Activated T-cell treated with anti-CD3 and anti-CD28 coated beads for 4 hours (primary cell): ENCODE measurements at places on chromosomes 3 and 15.

DNA sequence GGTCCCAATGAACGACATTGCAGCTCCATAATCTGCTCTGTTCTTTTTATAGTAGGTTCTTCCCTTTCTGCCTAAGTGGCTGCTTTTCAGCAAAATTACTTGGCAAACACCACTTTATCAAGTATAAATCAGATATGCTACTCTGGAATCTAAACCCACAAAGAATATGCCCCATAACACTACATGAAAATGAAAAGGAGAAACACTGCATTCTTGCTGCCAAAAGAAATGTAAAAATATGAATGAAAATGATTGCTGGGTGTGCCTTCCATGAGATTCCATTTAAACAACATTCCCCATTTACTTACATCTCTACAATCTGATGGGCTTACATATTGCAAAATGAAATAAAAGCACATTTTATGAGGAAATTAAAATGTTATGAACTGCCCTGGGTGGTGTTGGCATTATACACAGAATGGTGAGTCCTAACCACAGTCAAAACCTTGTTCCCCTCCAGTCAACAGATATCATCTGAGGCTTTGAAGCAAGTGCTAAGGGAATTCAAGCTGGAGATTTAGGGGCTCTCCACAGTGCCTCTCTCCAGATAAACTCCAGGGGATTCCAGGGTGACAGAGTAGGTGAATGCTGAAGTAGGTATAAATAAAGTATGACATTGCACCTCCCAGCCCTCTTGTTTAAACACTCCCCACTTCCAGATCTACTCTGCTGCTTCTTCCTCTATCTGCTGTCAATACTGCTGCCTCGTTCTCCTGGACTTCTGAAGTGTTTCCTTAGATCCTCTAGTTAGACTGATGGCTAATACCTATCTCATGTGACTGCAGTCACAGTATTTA, 136.5 kb downstream of the RORA start:
- DNase-seq = no peak

DNA sequence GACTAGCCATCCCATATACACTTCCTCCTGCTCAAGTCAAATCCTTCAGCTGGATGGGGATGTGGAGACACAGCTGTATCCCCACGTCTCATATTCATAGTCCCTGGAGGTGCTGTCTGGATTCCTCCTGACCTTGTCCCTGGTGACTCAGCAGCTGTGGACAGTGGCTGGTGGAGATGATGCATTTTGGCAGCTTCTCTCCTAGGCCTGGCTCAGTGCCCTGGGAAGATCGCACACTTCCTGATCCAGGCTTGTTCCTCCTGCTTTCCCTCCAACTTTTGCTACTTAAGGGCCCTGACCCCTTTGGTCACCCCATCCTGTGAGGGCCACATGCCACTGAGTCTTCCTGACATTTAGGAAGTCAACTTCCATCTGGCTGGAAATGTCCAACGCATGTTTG, 44.4 kb downstream of the ADAMTSL3 start:
- no peak for DNase-seq

DNA sequence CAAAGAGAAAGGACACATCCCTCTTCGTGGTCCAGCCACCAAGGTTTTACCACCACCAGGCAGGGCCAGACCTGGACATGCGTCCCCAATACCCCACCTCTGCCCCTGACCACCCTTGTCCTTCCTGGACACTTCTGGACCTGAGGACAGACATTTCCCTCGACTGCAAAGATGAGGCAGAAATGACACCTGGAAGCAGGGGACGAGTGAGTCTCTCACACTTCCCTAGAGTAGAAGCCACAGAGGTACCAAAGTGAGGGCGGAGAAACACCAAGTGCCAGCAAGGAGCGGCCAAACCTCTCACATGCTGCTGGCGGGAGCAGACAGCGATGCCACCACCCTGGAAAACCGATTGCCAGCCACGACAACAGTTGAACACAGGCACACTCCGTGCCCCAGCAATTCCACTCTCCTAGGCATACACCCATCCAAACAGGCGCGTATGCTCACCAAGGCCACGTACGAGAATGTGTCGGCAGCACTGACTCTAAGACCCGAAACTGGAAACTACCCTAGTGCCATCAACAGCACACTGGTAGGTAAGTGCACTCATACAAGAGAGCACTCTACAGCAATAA, 207.0 kb upstream of the NSMCE3 start:
- DNase-seq = no peak

DNA sequence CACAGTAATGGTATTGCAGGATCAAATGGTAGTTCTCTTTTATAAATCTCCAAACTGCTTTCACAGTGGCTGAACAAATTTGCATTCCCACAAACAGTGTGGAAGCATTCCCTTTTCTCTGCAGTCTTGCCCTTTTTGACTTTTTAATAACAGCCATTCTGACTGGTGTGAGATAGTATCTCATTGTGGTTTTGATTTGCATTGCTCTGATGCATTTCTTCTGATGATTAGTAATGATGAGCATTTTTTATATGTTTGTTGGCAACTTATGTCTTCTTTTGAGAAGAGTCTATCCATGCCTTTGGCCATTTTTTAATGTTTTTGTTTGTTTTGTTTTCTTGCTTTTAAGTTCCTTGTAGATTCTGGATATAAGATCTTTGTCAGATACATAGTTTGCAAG, 316.1 kb upstream of the TMCO5A start:
- DNase-seq = no peak

DNA sequence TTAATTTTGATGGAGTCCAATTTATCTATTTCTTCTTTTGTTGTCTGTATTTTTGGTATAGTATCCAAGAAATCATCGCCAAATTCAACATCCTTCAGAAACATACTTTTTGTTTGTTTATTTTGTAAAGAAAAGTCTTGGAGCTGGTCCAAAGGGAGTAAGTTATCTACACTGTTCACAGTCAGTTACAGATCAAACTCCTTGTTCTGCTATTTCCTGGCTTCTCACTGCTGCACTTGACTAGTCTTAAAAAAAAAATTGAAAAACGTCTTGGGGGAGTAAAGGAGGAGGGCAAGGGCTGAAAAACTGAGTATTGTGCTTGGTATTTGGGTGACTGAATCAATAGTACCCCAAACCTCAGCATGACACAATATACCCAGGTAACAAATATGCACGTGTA, 105.6 kb downstream of the NFKBIZ start:
- DNase-seq = no peak

DNA sequence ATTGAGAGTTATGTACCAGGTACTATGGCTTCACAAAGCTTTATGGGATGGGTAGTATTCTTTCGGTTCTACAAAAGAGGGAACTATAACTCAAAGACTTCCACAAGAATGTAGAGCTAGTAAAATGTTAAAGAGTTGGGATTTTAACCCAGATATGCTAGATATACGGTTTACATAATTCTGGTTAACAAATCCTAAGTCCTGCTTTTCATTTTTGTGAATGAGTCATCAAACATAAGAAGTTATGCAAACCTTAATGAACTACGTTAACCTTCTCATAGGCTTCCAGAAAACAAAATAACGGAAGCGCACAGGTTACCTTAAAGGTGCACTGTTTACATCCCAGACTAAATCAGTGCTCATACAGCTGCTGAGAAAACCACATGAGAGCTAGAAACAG, 1049.3 kb downstream of the MCTP2 start:
- no peak for DNase-seq

DNA sequence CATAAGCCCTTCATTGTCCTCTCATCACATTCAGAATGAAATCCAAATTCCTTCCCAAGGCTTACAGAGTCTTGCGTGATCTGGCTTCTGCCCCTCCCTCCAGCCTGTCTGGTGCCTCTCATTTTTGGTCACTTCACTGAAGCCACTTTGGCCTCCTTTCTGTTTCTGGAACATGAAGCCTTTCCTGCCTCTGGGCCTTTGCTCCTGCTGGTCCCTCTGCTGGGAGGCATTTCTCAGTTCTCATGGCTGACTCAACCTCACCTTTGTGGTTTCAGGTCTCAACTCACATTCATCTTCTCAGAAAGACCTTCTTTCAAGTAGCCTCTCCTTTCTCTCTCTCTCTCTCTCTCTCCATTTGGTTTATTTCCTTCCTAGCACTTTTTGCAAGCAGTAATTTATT, 43.9 kb upstream of the BHLHE40 start:
- DNase-seq = no peak

GRCh38 chr15:90586948-90587347, 57.2 kb downstream of the CRTC3 start:
- DNase-seq = no peak

DNA sequence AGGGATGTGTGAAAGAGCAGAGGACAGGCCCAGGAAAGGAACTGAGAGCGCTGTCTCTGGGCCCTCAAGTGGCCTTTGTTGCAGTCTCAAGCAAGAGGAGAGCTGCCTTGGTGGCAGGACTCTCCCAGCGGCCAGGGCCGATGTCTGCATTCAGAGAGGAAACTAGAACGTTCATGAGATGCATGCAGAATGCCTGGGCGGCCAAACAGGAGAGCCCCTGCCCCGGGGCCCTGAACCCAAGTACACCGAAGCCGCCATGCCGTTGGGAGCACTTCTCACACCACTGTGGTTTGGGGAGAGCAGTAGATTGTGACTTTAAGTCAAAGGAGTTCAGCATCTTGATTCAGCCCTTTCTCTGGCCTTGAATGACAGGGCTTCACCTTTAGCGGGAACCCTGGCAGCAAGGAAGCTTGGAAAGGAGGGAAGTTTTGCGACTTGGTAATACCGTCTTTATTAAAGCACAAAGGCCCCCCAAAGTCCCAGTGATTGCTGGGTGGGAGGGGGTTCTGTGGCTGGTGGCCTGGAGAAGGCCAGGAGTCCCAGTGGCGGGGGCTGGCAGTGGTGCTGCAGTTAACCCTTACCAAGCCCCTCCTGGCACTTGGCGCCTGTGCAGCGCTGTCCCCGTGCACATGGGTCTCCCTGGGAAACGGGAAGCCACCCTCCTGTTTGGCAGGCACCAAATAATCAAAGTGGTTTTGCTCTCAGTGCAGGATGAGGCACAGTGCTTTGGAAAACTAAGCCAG, 36.2 kb downstream of the SLC6A11 start:
- no peak for DNase-seq

- no peak for DNase-seq
Measured at GRCh38 chr3:180320631-180321030, 281.3 kb upstream of the TTC14 start.

- no peak for DNase-seq
Measured at GRCh38 chr3:5022187-5022965, 43.1 kb downstream of the BHLHE40 start.

DNA sequence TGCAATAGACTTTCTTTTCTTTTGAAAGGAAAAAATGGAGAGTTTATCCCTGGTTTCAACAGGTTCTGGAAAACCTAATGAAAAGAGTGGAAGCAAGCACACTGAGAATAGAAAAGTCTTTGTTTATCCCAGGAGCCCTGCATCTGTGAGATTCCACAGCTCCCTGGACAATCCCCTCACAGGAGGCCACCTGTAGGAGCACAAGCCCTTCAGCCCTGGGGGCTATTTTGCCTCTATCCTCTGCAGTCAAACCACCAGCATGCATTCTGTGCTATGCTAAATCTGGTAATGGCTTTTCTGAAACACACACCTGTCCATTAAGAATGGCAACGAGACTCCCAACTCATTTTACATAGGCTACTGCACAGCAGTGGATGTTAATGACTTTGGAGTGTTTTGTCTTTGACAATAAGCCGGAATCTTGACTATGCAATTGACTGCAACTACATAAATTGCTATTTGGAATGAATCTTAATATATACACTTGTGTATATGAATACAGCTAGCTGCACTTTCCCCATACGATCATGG, 369.4 kb downstream of the NR2F2 start:
- no peak for DNase-seq

DNA sequence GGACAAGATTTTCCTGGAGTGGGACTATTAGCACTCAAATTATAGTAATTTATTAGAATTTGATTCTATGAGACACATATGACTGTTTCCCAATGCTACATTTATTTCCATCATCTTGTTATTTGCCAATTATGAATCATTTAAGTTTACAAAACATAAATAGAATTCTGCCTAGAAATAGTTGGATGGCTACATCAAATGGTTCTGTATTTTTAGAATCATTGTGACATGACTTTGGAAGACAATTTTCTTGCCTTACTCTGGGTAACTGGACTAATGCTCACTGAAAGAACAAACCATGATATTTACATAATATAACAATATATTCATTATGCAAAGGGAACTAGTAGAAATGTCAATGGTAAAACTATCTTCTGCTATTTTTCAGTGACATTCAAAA, 173.5 kb downstream of the ZIC1 start:
- DNase-seq = no peak

DNA sequence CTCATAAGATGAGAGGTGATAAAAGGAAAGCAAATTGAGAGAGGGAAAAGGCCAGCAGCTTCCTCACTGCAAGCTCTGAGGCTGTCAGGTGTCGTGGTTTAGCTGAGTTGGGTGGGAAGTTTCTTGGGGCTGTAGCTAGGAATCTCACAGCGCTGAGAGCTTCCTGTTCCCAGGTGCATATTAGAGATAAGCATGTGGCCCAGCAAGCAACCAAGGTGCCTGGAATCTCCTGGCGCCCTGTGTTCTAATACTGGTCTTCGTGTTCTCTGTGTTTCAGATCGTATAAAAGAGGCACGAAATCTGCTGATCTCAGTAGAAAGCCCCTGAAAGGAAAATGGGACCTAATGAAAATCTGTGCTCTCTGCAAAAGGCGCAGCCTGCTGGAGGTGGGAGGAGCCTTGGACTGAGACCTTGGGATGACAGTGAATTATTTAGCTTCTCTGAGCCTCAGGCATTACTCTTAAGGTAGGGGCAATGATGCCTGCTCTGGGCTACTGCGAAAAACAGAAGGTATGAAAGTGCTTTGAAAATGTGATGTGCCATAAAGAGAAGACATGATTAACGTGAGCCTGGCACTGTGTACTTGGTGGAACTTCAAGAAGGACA, 499.9 kb downstream of the TBL1XR1 start:
- no peak for DNase-seq

DNA sequence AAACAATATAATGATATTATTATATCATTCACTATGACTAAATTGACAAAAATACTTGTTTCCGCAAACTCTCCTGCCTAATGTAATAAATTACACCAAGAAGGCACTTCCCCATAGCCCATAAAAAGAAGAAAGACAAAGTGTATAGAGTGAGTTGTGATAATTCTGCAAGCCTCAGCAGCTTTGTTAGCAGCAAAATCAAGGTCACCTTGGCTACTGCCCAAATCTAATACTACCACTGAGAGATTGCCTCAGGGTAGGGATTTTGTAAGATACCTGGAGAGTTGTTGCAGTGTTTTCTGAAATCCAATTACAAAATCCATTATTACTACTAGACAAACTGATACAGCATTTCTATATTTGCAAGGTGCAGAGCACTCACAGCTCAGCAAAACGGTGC, 503.5 kb downstream of the FGF12 start:
- DNase-seq = no peak

GRCh38 chr15:62850318-62850717, 192.2 kb upstream of the TPM1 start:
- DNase-seq = no peak

DNA sequence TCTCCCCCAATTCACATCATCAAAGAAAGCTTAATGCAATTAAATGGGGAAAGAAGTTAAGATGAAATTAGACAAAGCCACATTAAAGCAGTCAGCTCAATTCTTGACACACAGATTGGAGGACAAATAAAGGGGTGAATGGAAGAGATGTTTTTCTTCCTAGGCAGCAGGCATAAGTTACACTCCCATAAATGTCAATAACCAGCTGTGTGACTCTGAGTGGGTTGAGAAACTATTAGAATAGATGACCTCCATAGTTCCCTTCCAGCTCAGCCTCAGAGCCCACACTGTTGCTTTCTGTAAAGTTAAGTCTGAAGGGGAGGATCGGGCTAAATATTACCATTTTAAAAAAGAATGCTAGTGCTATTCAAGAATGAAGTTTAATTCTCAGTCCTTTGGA, 71.0 kb downstream of the THBS1 start:
- no peak for DNase-seq

GRCh38 chr3:46527239-46527638, 29.5 kb downstream of the RTP3 start:
- no peak for DNase-seq
